Gastroesophageal sphincter (tissue), 4 donors: ENCODE measurements at places on chromosomes 4 and X. TPM values are rescaled to one million over a fixed set of nuclear protein-coding genes. Genes with fewer than 3 reads are reported as not detected.

GRCh38 chr4:13313856-13314255 lies 170.3 kb downstream of the RAB28 start:
- ATAC-seq = no peak

DNA sequence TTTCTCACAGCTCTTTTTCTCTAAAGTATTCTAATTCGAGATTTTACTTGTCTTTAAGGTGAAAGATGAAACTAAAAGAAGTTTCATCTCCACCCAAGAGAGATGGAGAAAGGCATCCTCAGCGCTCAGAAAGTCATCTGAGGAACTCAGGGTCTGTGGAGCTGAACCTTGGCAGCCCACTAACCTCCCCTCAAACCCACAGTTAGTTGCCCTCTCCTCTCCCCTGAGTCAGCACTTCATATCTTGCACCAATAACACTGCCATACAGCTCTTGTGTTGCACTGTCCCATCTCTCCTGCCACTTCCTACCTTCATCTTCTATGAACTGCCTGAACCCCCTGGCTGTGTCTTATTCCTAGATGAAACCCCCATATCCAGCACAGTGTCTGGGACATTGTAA lies 184.8 kb downstream of the RAB28 start:
- no peak for ATAC-seq

DNA sequence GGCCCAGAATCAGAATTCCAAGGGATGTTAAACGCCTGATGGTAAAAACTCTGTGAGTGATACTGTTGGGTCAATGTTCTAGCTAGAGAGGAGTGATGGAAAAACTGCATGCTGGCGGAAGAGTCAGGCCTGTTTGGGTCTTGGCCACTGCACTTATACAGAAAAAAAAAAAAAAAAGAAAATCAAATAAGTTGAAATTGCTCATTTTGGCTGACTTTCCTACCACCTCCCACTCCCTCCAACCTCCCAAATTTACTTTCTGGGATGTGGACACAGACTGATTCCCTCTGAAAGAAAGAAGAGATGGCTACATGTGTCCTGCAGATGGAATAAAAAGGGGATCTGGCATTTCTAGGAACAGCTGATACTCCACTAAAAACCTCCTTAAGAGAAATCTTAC lies 234.1 kb upstream of the GIMD1 start:
- no peak for ATAC-seq

DNA sequence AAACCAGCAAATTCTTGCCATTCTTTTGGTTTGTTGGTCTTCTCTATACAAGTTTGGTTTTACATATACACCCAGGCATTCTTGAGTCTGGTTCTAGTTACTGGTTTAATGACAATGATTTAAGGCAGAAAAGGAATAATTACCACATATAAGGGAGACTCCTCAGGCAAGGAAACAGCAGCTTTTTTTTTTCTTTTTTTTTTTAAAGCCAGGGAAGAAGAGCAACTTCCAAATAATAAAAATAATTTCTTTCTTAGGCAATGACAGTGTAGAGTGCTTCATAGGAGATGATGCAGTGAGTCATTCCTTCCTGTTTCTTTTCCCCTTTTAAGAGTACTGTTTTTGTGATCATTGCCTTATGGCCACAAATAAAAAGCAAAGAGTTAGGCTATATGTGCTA lies 289.7 kb downstream of the DKK2 start:
- no peak for ATAC-seq

GRCh38 chrX:38519651-38520050 lies 41.7 kb upstream of the TSPAN7 start:
- no peak for ATAC-seq

- ATAC-seq = no peak
These were observed 59.2 kb downstream of the MND1 start for GRCh38 chr4:153403726-153404125.

GRCh38 chr4:147526272-147526654 lies 45.4 kb downstream of the EDNRA start:
- no peak for ATAC-seq

DNA sequence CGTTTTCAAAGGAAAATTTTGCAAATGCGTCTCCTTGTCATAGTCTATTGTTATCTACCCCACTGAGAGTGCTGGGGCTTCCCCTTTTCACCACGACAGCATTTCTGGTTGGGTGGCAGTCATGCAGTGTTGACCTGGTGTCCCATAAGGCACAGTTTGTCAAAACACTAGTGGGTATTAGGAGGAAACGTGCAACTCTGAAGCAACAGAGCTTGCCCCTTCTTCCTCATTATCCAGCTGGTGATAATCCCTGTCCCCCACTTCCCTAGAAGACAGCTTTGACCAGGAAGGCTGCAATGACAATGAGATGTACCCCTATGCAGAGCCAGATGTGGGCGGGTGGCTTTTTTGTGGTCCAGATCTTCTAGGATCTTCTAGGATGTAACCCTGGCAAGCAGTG lies 1.8 kb downstream of the TBC1D1 start:
- no peak for ATAC-seq

- ATAC-seq = no peak
These were observed 18.6 kb downstream of the SHOX start for GRCh38 chrX:649166-649565.

- no peak for ATAC-seq
These were observed 99.2 kb downstream of the JADE1 start for GRCh38 chr4:128908735-128909134.

- no peak for ATAC-seq
These were observed 13.7 kb downstream of the PFKFB1 start for GRCh38 chrX:54980334-54980733.

DNA sequence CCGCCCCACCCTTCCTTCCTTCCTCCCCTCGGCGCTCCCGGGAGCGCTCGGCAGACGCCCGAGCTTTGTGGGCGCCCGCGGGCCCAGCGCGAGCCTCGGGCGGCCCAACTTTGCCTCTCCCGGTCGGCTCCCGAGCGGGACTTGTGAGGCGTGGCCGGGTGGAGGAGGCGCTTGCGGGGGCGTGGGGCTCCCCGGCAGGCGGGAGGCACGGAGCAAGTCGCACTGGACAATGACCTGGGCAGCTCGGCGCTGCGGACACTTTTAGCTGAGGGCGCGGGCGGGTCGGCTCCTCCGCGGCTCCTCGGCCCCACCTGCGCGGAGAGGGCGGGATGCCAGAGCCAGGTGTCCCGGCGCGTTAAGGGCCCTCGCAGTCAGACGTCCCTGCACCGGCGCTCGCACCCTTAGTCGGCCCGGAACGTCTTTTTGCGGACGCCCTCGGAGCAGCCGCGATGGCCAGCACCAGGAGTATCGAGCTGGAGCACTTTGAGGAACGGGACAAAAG lies 385 bp downstream of the DCLK2 start:
- ATAC-seq = peak; percentile 70

DNA sequence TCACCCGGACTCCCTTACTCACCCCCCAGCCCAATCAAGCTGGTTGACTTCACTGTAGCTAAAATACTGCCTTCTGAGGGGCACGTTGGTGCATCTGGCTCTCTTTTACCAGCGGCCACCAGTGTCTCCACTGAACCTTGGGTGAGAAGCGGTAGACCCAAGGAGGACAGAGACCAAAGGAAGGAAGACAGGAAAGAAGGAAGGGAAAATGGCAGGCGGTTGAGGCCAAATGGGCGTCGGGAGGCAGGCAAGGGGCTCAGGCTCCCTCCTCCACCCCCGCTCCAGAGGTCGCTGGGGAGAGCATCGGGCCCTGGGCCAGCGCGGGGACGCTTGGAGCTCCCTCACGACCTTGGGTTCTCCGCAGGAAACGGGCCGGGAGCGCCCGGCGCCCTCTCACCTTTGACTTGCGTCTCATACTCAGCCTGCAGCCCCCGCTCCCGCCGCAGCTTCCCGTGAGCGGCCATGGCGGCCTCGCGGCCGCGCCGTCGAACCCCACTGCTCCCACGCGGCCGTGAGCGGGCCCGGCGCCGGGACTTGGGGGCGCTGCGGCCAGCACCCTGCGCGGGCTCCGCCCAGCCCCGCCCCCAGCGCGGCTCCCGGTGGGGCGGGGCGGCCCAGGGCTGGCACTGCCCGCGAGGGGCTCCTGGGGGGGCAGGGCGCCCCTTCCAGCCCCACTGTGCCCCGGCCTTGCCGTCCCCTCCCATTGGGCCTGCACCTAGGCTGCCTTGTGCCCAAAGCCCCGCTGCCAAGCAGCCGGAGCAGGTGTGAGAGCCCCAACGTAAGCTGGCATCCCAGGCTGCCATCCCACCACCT lies at the start of gene ARHGAP4:
ARHGAP4 (minus strand) TSS at position 526 of the 813 bp plus-strand sequence; CDS start at position 464, 62 bp downstream.
- ATAC-seq = no peak

GRCh38 chr4:65580551-65580950 lies 89.7 kb downstream of the EPHA5 start:
- ATAC-seq = no peak

GRCh38 chrX:145729635-145730034 lies 88.0 kb upstream of the SLITRK2 start:
- no peak for ATAC-seq

DNA sequence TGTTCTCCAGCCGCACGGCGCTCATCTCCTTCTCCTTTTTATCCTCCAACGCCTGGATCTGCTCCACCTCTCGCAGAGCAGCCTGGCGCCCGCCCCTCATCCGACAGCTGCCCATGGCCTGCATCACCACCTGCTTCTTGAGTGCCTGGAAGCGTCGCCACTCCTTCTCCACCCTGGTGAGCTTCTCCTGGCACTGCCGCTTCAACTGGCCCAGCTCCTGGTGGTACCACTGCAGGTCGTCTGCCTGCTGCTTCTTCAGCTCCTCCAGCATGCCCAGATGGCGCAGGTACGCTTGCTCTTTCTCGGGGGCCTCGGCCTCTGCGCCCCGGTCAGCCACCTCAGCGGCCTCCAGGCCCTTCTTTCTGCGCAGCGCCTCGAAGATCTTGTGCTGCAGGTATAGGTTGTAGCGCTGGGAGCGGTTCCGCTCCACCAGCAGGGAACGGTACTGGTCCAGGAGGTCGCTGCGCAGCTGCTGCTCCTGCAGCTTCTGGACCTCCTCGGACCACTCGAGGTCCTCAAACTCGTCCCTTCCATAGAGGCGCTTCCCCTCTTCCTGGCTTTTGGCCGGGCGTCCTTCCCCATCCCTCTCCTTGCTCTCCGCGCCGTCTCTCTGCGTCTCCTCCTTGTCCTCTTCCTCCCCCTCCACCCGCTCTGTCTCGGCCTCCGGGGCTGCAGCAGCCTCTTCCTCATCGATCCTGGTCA lies 1.2 kb upstream of the TADA2B start:
- ATAC-seq = no peak

DNA sequence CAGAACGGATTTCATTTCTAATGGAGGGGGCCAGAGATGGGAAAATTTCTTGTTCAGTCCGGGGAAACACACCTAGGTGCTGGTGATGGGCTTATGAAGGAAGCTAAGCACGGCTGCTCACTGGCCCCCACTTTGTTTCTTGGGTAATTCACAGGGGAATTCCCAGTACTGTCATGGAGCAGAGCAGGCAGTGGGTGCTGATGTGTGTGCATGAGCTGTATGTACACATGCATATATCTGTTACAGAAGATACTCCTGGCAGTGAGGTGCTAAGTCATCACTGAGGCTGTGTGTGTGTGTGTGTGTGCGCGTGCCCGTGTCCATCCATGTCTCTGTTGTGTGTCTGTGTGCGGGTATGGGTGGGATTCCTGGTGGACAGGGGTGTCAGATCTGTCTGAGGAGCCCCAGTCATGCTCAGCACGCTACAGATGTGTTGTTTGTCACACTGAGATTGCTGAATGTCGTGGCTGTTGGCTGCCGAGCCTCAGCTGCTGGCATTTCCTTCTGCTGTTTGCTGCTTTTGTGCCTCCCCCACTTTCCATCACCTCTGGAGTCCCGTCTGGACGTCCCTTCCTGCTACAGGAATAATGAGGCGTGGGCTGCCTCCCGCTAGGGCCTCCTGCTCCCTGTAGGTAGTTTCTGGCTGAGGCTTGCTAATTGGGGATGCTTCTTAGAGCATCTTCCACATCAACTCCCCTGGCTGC lies 53.3 kb downstream of the JADE1 start:
- ATAC-seq = no peak

GRCh38 chrX:3548765-3549391 lies 164.6 kb downstream of the PRKX start:
- peak; percentile 39 for ATAC-seq

DNA sequence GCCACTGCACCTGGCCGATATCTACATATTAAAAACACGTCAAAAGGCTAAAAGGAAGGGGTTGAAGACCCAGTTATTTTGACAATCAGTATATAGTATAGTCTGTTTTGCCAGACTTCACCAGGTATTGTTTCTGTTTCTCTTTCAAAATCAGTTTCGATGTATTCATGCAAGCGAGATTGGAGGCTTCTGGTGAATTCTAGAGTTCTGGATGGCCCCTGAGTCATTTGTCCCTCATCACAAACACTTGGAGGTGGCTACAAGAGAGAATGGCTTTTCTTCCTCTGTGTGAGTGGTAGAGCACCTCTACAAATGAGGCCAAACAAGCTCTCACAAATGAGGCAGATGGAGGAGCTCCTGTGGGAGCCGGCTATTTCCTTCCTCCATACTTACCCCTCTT lies 68.6 kb upstream of the ADGRG2 start:
- ATAC-seq = no peak

- ATAC-seq = peak; percentile 89
These were observed at the start of gene IQSEC2 for GRCh38 chrX:53281321-53281822. Gene IQSEC2 (minus strand): TSS chrX:53281584.

DNA sequence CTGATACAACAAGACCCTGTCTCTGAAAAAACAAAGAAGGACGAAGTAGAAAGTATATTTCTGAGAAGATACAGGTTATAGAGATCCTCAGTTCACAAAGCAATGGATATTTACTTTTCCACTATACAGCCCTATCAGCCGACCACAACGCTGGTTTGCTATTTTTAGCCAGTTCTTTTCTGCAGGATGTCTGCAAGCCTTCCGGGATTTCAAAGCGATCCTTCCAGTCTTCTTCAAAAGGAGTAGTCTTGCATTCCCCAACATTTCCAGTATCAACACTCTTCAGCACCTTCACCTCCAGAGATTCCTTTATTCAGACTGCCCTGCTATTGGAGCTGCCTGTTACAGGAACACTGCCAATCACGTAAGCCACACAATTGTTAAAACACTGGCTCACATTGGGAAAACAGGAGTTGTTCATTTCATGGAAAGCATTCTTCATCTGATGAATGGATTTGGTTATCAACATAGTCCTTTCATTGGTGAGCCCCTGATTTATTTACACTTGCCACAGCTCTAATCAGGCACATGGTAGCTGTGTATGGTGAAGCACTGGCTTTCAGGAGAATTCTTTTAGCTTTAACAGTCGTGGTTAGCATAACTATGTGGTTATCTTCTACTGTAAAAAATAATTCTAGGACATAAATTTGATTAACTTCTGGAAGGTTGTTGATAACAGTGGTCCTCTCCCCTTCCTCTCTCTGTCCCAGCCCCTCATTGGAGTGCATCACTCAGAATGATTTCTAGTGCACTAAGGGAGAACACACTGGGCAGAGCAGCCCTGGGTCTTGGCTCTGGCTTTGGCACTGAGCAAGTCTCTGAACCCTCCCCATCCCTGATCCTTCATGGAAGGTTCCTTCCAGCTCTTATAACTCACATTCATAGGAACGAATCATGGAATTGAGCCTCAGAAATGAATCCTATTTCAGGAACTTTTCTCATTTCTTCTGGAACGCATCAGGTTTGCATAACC lies 109.9 kb upstream of the SORBS2 start:
- no peak for ATAC-seq

The ABCG2 gene
- 2.0 TPM for total RNA-seq

The P2RY8 gene
- total RNA-seq = 2.7 TPM

The SLC49A3 gene
- 8.7 TPM for total RNA-seq

The XK gene
- total RNA-seq = 9.2 TPM

The DACH2 gene
- total RNA-seq = not detected
